CD4-positive, CD25-positive, alpha-beta regulatory T cell (primary cell): ENCODE measurements at places on chromosomes 1 and 21. TPM values are rescaled to one million over a fixed set of nuclear protein-coding genes. Genes with fewer than 3 reads are reported as not detected.

WNT4 gene
- polyA plus RNA-seq, result 0.06 TPM

JAM2 gene
- polyA plus RNA-seq, result 0.24 TPM

KRTAP19-8 gene
- polyA plus RNA-seq, result not detected

KCTD3 gene
- not detected for polyA plus RNA-seq

TTLL10 gene
- polyA plus RNA-seq, result not detected

GPR25 gene
- 21.4 TPM for polyA plus RNA-seq

OVAAL gene
- polyA plus RNA-seq, result not detected

KCNE1 gene
- polyA plus RNA-seq, result not detected

DNA sequence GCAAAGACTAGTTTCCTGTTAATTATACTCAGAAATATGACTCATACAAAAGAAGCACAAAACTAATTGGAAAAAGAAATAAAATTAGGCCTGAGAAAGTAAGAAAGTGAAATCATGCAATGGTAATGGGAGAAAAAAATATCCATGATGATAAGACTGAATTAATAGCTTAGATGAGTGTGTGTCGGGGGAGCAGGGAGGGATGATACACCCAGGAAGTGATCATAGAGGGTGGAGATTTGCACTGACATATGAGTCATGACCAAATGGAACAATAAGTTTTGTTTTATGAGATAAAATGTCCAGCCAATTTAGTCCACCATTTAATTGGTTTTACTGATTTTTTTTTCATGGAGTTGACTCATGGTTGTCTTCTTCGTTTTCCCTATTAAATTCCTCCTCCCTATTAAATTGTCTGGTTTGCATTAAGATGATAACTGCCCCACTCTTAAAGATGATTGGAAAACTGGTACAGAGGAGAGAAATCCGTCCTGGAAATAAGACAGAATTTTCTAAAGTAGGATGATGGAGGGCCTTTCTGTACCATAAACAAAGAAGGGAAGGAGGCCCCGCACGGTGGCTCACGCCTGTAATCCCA, 111.7 kb upstream of the KCNJ6 start:
- no peaks in the 10 kb centered on the region for H3K27me3 ChIP-seq
- H3K4me3 ChIP-seq, result no peak overlapping the region
- H3K4me1 ChIP-seq, result no peaks in the 10 kb centered on the region
- H3K27ac ChIP-seq, result no peak overlapping the region
- no peaks in the 10 kb centered on the region for H3K36me3 ChIP-seq
- no peak for DNase-seq

- H3K27me3 ChIP-seq, result no peaks in the 10 kb centered on the region
- peaks cover 9% of the 10 kb centered on the region for H3K36me3 ChIP-seq
- no peak overlapping the region for H3K27ac ChIP-seq
- H3K4me1 ChIP-seq, result no peaks in the 10 kb centered on the region
- DNase-seq, result peak; percentile 45
Measured at GRCh38 chr1:107750364-107750959, 214.5 kb downstream of the VAV3 start.

- H3K4me3 ChIP-seq, result no peak overlapping the region
- no peaks in the 10 kb centered on the region for H3K36me3 ChIP-seq
- no peak for DNase-seq
- no peaks in the 10 kb centered on the region for H3K27me3 ChIP-seq
Measured at GRCh38 chr1:55054396-55054795, 15.0 kb downstream of the PCSK9 start.

DNA sequence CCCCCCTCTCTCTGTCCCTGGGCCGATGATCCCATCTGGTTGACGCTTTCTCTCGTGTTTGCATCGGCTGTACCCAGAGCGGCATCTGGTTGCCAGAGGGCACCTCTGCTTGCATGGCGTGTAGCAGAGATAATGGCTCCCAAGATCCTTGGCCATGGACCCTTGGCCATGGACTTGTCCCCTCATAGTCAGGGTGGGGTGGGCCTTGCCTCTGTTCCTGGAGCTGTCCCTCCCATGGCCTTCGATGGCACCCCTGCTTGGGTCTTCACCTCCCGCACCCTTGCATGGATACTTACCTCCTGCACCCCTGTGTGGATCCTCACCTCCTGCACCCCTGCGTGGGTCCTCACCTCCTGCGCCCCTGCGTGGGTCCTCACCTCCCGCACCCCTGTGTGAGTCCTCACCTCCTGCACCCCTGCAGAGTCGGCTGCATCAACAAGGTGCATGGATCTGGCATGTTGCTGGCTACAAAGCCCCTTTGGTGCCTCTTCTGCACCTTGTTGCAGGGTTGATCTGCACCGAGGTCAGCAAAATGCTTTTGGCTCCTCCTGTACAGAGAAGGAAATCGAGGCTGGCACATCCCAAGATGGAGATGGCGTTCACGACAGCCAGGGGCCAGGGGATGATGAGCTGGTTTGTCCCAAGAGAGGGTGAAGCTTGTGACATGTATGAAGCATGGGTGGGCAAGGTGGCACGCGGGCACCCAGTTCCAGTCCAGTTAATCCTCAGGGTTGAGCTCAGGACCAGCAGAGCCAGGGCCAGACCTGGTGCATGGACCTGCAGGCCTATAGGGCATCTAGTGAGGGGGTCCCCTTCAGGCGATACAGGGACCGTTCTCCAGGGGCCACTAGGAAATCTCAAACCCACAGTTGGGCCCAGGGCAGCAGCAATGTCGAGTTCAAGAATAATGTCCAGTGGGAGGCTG, 46.1 kb upstream of the C1orf174 start:
- no peaks in the 10 kb centered on the region for H3K27me3 ChIP-seq
- DNase-seq, result no peak
- H3K27ac ChIP-seq, result no peak overlapping the region
- no peaks in the 10 kb centered on the region for H3K4me1 ChIP-seq

GRCh38 chr1:39788758-39789570, at the start of gene BMP8B:
Gene BMP8B (minus strand): TSS chr1:39788865. CDS start chr1:39788485, 380 bp downstream.
- H3K27me3 ChIP-seq, result no peaks in the 10 kb centered on the region
- peak; percentile 37 for DNase-seq
- no peak within 1 kb of the TSS for H3K4me3 ChIP-seq
- H3K27ac ChIP-seq, result no peak within 1 kb of the TSS

DNA sequence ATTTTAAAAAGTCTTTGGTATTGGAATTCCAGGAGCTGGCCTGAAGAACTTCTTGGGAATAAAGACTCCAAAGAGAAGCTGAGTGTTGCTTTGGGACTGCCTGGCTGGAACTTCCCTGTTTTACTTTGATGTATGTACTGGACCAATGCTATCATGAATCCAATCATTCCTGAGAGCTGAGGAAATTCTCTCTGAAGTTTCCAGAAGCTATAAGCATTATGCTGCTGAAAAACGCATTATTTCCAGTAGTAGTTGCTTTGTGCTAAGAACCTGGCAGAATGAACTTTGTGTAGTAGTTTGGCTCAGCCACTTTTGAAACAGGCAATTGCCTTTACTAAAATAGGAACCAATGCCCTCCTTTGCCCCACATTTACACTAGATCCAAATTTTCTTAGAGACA, 260.7 kb downstream of the HLX start:
- no peaks in the 10 kb centered on the region for H3K4me1 ChIP-seq
- no peaks in the 10 kb centered on the region for H3K27me3 ChIP-seq
- H3K27ac ChIP-seq, result no peak overlapping the region
- H3K36me3 ChIP-seq, result no peaks in the 10 kb centered on the region
- no peak overlapping the region for H3K4me3 ChIP-seq

DNA sequence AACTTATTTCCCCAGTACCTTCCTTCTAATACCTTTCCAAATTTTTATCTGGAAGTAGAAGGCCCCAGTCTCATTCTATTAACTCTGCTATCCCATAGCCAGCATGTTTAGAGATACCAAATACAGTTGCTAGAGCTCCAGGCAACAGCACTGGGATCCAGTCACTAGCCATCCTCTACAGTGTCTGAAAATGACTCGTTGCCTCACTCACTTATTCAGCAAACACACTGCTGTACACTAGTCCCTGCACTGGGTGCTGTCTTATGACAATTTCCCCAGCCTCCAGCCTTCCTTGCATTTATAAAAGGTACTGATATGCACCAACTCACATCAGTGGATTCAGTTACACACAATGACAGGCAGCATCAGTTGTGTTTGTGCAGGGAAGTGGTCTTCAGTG, 179.0 kb downstream of the DSCAM start:
- no peak for DNase-seq
- H3K27ac ChIP-seq, result no peak overlapping the region
- no peaks in the 10 kb centered on the region for H3K27me3 ChIP-seq
- H3K4me3 ChIP-seq, result no peak overlapping the region
- H3K36me3 ChIP-seq, result no peaks in the 10 kb centered on the region

DNA sequence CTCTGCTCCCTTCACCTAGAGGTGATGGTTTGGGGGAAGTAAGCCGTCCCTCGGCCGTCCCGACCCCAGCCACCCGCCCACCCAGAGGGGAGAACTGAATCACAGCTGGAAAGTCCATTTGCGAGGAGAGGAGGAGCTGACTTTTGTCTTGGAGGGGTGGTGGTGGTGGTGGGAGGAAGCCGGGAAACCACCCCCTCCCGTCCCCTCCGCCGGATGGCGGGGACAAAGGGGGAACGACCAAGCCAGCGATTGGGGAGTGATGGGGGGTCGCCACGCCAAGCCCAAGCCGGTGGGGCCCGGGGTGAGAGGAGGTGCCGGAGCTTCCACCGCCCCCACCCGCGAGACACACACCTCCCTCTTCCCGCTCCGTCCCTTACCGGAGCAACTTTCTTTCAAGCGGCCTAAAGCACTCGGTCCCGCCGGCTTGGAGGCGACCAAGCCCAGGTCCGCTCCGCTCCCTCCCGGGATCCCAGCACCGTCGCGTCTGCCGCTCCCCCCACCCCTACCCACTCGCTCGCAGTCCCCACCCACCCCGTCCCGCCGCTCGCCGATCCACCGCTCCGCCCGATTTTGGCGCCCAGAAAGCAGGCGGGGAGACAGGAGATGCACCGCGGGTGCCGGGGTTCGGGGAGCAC, 540 bp downstream of the ARHGEF2 start:
- peaks cover 6% of the 10 kb centered on the region for H3K36me3 ChIP-seq
- peak overlapping the region; percentile 86 for H3K27ac ChIP-seq

DNA sequence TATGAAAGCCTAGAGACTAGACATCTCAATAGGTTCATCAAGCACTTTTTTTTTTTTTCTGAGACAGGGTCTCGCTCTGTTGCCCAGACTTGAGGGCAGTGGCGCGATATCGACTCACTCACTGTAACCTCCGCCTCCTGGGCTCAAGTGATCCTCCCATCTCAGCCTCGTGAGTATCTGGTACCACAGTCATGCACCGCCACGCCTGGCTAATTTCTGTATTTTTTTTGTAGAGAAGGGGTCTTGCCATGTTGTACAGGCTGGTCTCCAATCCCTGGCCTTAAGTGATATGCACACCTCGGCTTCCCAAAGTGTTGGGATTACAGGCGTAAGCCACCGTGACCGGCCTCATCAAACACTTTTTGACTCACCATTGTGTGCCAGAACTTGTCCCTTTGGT, 613 bp upstream of the GPATCH4 start:
- H3K4me1 ChIP-seq, result peaks cover 28% of the 10 kb centered on the region
- H3K4me3 ChIP-seq, result peak overlapping the region; percentile 97
- peaks cover 20% of the 10 kb centered on the region for H3K36me3 ChIP-seq
- H3K27ac ChIP-seq, result peak overlapping the region; percentile 78
- no peak for DNase-seq

GRCh38 chr1:54091666-54092065, 38.3 kb downstream of the TCEANC2 start:
- H3K4me3 ChIP-seq, result no peak overlapping the region
- no peak overlapping the region for H3K27ac ChIP-seq
- DNase-seq, result no peak
- H3K36me3 ChIP-seq, result peaks cover 25% of the 10 kb centered on the region
- no peaks in the 10 kb centered on the region for H3K27me3 ChIP-seq
- no peaks in the 10 kb centered on the region for H3K4me1 ChIP-seq

DNA sequence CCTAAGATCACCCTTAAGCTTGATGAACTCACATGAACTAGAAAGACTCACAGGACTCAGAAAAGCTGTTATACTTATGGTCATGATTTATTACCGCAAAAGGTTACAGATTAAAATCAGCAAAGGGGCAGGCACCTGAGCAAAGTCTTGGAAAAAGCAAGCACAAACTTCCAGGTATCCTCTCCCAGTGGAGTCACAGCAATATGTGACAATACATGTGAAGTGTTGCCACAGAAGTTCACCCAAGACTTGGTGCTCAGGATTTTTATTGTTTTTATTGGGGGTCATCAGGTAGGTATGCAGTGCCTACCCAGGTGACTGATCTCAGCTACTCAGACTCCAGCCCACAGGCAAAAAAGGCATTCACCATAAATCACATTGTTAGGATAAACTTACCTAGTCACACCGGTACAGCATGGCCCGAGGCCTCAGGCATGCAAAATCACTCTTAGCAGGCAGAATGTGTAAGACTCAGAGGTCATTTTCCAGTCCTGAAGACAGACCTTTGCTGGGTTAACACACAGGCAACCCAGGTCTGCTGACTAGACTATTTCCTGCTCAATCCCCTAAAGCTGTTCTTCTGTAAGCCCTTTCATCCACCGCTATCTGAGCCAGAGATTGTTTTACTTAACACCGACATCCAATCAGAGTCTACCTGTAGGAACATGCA, 55.6 kb downstream of the SSX2IP start:
- H3K36me3 ChIP-seq, result no peaks in the 10 kb centered on the region
- no peak for DNase-seq
- H3K27me3 ChIP-seq, result peaks cover 5% of the 10 kb centered on the region
- no peak overlapping the region for H3K4me3 ChIP-seq
- no peak overlapping the region for H3K27ac ChIP-seq

DNA sequence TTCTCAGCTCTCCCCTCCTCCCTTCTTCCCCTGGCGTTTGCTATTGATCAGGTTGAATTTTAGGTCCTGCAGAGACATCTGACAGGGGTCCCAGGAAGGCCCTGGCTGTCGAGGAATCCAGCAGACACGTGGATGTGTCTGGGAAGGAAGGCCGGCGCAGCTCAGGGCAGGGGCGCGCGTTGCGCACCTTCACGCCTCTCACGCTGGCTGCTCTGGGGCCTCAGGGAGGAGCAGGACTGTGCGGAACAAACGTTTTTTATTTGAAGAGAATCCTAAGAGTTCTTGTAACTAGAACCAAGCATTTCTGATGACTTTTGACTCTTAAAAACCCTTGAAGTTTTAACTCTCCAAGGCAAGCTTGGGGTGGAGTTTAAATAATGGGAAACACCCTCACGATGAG, 54.2 kb downstream of the SLC37A1 start:
- no peaks in the 10 kb centered on the region for H3K4me1 ChIP-seq
- no peaks in the 10 kb centered on the region for H3K27me3 ChIP-seq
- peaks cover 2% of the 10 kb centered on the region for H3K36me3 ChIP-seq
- no peak overlapping the region for H3K4me3 ChIP-seq

DNA sequence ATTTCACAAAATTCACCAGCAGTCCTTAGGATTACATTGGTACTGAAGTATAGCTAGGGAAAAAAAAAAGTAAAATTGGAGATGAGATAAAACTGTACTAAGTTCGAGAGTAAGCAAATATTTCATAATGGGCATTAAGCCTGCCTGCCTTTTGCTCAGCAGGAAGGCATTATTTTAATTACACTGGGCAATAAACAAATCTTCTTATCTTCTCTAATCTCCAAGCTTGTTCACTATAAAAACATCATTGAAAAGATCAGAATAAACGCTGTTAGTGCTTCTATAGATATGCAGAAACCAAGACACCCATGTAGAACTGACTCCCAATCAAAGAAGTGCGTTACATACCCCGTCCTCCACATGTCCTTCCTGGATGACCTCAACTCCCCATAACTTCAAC, 174.2 kb upstream of the CHODL start:
- H3K27me3 ChIP-seq, result no peaks in the 10 kb centered on the region
- H3K4me1 ChIP-seq, result no peaks in the 10 kb centered on the region
- no peak overlapping the region for H3K4me3 ChIP-seq
- DNase-seq, result no peak
- no peak overlapping the region for H3K27ac ChIP-seq
- no peaks in the 10 kb centered on the region for H3K36me3 ChIP-seq

GRCh38 chr21:44263221-44263760, 1.6 kb upstream of the DNMT3L start:
- H3K4me1 ChIP-seq, result no peaks in the 10 kb centered on the region
- no peaks in the 10 kb centered on the region for H3K36me3 ChIP-seq
- H3K27ac ChIP-seq, result no peak overlapping the region
- no peak overlapping the region for H3K4me3 ChIP-seq
